ENCODE measurements at places on chromosomes 11 and 22. TPM values are rescaled to one million over a fixed set of nuclear protein-coding genes. Genes with fewer than 3 reads are reported as not detected.
A peak's percentile ranks its signal among the peaks of the same experiment; 100 is the strongest.

The CD6 gene
- total RNA-seq, result 568 TPM

The TNRC6B gene
- 128 TPM for total RNA-seq

- DNase-seq, result no peak
- H3K4me3 ChIP-seq, result no peak overlapping the region
- no peaks in the 10 kb centered on the region for H3K4me1 ChIP-seq
- H3K27ac ChIP-seq, result no peak overlapping the region
Observed at GRCh38 chr11:116595305-116595880, 177.4 kb downstream of the BUD13 start.

The CFAP68 gene
- 23.8 TPM for total RNA-seq

- peaks cover 18% of the 10 kb centered on the region for H3K4me1 ChIP-seq
- H3K27ac ChIP-seq, result peak overlapping the region; percentile 37
- H3K27me3 ChIP-seq, result no peaks in the 10 kb centered on the region
- H3K4me3 ChIP-seq, result no peak overlapping the region
Observed at GRCh38 chr22:18154821-18155390, 4.9 kb downstream of the USP18 start.

- H3K4me3 ChIP-seq, result peak overlapping the region; percentile 86
- peak overlapping the region; percentile 99 for H3K27ac ChIP-seq
- H3K36me3 ChIP-seq, result no peaks in the 10 kb centered on the region
- no peaks in the 10 kb centered on the region for H3K27me3 ChIP-seq
- H3K4me1 ChIP-seq, result peaks cover 70% of the 10 kb centered on the region
Observed at GRCh38 chr11:35083181-35083430, 55.9 kb upstream of the CD44 start.

DNA sequence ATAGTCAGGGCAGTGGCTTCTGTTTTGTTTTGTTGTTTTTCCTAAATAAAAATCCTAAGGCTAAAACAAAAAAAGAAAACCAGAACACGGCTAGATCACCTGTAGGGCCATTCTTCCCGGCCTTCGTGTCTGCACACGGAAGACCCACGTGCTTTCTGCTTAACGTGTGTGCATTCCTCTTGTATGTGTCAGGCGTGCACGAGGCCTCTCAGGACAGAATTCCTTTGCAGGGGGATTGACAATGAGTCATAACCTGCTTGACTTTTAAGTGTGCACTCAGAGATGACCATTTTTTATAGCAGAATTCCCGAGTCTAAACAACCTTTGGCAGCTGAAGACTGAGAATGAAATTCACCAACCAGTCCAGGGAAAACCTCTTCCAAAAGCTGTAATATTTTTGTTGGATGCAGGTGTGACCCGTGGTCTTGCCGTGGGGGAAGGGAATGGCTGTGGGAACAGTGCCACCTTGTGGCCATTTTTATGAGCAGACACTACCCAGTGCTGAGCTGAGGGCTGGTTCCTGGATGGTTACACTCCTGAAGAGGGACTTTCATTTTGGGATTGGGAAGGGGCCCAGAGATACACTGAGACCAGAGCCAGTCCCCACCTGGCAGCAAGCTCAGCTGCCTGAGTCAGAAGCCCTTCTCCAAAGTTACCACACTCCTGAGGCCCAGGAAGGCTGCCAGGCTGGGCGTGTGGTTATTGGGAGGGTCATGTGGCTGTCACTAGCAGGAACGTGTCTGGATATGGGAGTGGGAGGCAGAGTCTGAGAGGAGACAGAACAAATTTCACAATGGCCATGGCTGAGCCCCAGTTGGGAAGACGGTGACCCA, 35.7 kb upstream of the DKK3 start:
- peak overlapping the region; percentile 4 for H3K27ac ChIP-seq
- DNase-seq, result peak; percentile 29
- H3K27me3 ChIP-seq, result peaks cover 8% of the 10 kb centered on the region
- H3K36me3 ChIP-seq, result no peaks in the 10 kb centered on the region
- H3K4me1 ChIP-seq, result peaks cover 5% of the 10 kb centered on the region
- no peak overlapping the region for H3K4me3 ChIP-seq

The OR2AT4 gene
- not detected for total RNA-seq

- peak overlapping the region; percentile 88 for H3K27ac ChIP-seq
- peaks cover 54% of the 10 kb centered on the region for H3K4me1 ChIP-seq
- no peaks in the 10 kb centered on the region for H3K36me3 ChIP-seq
Observed at GRCh38 chr11:77151804-77152509, 23.9 kb downstream of the MYO7A start.

DNA sequence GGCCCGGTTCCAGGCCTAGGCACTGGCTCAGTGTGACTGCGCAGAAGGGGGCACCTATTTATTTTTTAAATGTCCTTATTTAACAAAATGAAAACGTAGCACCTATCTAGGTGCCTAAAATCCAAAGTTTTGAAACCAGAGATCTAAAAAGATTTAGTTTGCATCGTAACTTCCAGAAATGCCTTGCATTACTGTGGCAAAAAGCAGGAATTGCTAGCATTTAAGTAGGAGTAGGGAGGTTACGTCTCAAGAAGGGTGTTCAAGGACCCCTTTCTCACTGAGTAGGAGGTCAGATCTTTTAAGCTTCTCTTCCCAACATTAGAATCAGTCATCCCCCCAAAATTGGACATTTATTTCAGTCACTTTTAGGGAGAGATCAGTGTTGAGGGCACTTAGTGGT, 7.7 kb upstream of the PLET1 start:
- H3K27ac ChIP-seq, result no peak overlapping the region
- DNase-seq, result no peak
- peaks cover 6% of the 10 kb centered on the region for H3K4me1 ChIP-seq
- H3K27me3 ChIP-seq, result no peaks in the 10 kb centered on the region
- no peak overlapping the region for H3K4me3 ChIP-seq

DNA sequence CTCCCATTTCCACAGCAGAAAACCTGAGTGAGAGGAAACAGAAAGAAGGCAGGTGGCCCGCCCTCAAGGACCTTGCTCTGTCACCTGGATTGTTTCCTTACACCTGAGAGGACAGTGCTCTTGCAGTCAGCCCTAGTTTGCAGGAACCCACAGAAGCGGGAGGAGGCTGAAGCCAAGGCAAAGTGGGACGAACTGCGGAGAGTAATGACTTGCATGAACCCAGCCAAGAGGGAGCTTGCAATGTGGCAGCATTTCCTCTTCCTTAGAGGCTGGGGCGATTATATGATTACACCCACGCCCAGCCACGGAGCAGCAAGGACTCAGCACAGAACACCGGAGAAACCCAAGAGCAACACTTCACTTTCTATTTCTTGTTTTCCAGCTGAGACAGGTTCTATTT, 102.6 kb downstream of the SPON1 start:
- no peaks in the 10 kb centered on the region for H3K36me3 ChIP-seq

- H3K4me3 ChIP-seq, result no peak overlapping the region
- no peak for DNase-seq
- no peak overlapping the region for H3K27ac ChIP-seq
- peaks cover 3% of the 10 kb centered on the region for H3K4me1 ChIP-seq
Observed at GRCh38 chr11:13216019-13216710, 61.4 kb upstream of the BMAL1 start.

The IGSF9B gene
- total RNA-seq, result 43.8 TPM

The CSF2RB gene
- 8.0 TPM for total RNA-seq

The HBG2 gene
- total RNA-seq, result not detected

All from T-helper 17 cell (primary cell).